ENCODE measurements at places on chromosomes 4 and X. TPM values are rescaled to one million over a fixed set of nuclear protein-coding genes. Genes with fewer than 3 reads are reported as not detected.
A peak's percentile ranks its signal among the peaks of the same experiment; 100 is the strongest.

- peak; percentile 3 for DNase-seq
Measured at GRCh38 chrX:87516717-87517121, 883 bp upstream of the KLHL4 start.

Gene PCGF3
- polyA plus RNA-seq, result 40.3 TPM

- no peak for DNase-seq
Measured at GRCh38 chr4:13215560-13215959, 268.6 kb downstream of the RAB28 start.

- no peak for DNase-seq
Measured at GRCh38 chr4:56910172-56910967, 2.7 kb downstream of the REST start.

- DNase-seq, result no peak
Measured at GRCh38 chrX:12866451-12867377, at the start of gene TLR7. TSS of gene TLR7 (plus strand) at chrX:12867072. CDS start at chrX:12867579, 507 bp downstream.

Gene CTAG2
- not detected for polyA plus RNA-seq

DNA sequence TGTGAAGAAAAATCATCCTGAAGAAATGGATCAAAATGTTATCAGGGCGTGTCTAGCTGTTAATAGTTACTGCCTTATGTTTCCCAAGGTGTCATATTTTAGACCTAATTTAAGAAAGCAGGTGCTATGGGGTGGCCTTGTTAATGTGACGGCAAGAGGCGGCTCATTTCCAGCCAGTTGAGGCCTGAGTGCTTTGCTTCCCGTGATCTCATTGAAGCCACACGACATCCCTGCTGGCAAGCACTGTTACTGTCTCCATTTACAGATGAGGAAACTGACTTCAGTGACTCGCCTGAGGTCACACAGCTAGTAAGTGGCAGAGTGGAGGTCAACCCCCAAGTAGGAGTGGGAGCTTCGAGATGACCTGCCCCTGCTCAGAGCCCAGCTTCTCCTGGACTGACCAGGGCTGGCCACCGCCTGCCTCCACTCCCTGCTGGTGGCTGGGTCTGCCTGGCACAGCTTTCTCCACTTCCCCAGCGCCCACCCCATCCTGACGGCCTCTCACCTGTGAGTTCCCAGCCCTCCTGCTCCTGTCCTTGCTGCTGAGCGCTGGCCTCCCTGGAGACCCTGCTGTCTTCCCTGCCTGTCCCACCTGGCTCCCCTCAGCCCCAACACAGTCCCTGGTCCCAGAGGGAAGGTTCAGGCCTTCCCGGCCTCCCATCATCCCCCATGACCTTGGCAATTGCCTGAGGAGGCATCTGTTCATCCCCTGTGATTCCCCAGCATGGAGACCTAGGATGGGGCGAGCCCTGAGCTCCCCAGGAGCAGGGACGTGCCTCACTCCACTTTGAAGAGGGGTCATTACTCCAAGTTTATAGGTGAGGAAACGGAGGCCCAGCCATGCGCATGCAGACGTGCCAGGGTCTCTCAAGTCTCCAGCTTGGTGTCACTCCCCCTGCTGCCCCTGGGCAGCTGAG lies 47.7 kb upstream of the SORCS2 start:
- DNase-seq, result no peak

GRCh38 chr4:158202481-158202880 lies 7.8 kb upstream of the TMEM144 start:
- no peak for DNase-seq

GRCh38 chrX:103376979-103377324 lies 614 bp downstream of the BEX3 start:
- DNase-seq, result peak; percentile 71

Gene TAF1
- polyA plus RNA-seq, result 30.9 TPM

GRCh38 chrX:45110494-45110893 lies 90.2 kb downstream of the DIPK2B start:
- peak; percentile 3 for DNase-seq

GRCh38 chr4:105630670-105631655 lies 77.5 kb downstream of the INTS12 start:
- DNase-seq, result no peak

DNA sequence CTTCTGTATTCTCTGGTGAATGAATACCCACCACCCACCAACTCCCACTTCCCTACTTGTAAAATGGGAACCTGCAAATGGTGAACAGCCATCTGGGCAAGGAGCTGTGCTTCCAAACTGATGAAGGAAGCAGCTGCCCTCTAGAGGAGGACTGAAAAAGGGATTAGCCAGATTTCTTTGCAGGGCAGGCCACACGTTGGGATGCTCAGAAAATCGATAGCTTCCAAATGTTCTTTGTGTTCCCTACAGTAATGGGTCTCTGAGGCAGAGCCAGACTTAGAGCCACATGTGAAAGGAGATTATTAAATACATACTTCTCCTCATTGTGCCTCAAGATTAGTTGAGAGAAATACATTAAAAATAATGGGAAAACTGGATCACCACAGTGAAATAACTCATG lies 39.3 kb upstream of the LPAR4 start:
- DNase-seq, result no peak

- DNase-seq, result no peak
Measured at GRCh38 chrX:1529756-1530155, 7.2 kb downstream of the P2RY8 start.

Gene SASH3
- polyA plus RNA-seq, result 2.5 TPM

DNA sequence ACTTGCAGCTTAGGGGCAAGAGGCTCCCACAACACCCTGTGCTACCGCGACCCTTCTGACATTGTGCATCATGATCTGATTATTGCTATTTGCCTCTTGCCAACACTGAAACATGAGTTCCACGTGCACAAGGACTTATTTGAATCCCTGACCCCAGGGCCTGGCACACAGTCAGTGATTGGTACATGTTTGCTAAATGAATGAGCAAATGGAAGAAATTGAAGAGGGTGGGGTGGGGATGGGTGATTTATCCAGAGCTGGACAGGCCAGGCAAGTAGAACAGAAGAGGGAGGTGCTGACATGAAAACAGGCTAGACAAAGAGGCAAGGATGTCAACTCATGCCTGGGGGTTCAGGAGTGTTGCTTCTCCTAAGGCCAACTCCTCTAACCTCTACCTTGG lies 24.9 kb upstream of the RPL39 start:
- DNase-seq, result no peak

GRCh38 chr4:17757621-17758020 lies 23.8 kb downstream of the FAM184B start:
- DNase-seq, result peak; percentile 15

Gene LPAR4
- polyA plus RNA-seq, result 53.3 TPM

Gene ANK2
- polyA plus RNA-seq, result 238 TPM

GRCh38 chr4:985123-985830 lies 1.6 kb upstream of the IDUA start:
- DNase-seq, result no peak

GRCh38 chr4:122423246-122423645 lies 33.3 kb downstream of the IL2 start:
- no peak for DNase-seq

Gene SSX3
- not detected for polyA plus RNA-seq

DNA sequence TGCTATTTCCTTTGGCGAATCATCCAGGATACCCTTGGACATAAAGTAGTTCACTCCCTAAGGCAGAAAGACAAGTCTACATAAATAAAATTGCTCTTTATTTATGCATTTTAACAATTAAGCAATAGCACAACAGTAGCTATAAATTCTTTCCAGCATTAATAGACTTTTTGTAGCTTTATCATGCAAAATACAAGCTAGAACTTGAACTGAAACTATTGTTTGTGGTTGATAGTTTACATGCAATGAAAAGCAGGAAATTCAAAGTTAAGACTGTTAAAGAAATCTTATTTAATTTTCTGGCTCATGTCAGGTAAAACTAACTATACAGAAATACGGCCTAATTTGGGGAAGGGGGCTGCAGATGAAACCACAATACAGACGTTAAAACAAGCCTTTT lies 42.3 kb downstream of the FBXO8 start:
- DNase-seq, result no peak

Gene MAGEA8
- polyA plus RNA-seq, result not detected

DNA sequence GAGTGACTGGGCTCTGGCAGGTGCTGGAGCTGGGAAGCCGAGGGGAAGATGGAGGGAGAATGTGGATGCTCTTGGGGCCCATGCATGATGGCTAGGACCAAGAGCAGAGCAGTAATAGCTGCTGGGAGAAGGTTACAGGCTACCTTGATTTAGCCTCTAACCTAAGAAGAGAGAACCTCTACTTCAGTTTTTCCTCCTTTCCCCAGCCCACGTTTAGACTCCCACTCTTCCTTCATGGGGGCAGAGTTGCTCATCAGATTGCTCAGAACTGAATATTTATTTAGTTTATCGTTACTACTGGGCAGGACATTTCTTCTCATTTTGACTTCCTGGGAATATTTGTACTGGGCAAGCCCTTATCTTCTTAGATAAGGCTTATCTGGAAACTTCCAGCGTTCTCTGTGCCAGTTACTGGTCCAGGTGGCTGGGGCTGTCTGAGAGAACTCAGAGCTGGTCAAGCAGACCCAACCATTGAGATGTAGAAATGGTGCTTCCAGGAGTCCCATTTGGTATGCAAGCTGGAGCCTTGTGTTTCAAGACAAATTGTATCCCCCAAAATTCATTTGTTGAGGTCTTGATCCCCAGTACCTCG lies 442.9 kb upstream of the BOD1L1 start:
- DNase-seq, result no peak

DNA sequence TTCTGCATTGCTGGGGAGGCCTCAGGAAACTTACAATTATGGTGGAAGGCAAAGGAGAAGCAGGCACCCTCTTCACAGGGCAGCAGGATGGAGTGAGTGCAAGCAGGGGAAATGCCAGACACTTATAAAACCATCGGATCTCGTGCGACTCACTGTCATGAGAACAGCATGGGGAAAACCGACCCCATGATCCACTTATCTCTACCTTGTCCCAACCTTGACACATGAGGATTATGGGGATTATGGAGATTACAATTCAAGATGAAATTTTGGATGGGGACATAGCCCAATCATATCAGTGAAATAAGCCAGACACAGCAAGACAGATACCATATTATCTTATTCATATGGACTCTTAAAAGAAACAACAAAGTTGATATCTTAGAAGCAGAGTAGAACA lies 134.9 kb downstream of the C4orf33 start:
- no peak for DNase-seq

- no peak for DNase-seq
Measured at GRCh38 chr4:39732728-39733127, 34.8 kb downstream of the UBE2K start.

DNA sequence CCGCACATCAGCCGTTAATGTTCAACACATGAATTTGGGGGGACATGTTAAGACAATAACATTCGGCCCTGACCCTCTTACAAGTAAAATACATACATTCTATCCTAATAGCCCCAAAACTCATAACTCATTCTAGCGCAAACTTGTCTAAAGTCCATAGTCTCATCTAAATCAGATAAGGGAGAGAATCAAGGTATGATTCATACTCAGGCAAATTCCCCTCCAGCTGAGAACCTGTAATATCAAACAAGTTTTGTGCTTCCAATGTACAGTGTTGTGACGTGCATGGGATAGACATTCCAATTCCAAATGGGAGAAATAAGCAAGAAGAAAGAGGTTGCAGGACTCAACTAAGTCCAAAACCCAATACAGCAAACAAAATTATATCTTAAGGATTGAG lies 69.0 kb downstream of the SERPINA7 start:
- DNase-seq, result no peak

DNA sequence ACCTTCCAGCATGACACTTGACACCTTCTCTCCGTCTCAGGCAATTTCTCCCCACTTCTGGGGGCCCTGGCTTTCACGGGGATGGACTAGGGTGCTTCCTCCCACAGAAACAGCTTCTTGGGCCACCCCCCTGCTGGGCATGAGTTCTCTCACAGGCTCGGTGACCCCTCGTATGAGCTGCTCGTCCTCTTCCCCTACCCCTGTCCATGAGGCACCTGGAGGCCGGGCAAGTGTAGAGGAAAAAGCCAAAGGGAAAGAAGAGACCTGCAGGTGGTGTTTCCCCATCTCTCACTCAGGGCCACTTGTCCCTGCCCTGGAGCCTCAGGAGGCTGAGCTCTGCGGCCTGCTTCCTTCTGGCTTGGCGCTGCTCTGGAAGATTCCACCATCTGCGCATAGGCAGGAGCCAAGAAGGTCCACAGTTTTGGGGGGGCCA lies 1.9 kb upstream of the RGS12 start:
- DNase-seq, result no peak

Gene CDS1
- 0.30 TPM for polyA plus RNA-seq

DNA sequence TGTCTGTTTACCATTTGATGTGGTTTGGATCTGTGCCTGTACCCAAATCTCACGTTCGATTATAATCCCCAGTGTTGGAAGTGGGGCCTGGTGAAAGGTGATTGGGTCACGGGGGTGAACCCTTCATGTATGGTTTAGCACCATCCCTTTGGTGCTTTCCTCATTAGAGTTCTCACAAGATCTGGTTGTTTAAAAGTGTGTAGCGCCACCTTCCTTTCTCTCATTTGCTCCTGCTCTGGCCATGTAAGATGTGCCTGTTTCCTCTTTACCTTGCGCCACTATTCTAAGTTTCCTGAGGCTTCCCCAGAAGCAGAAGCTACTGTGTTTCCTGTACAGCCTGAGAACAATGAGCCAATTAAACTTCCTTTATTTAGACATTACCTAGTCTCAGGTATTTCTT lies 610.7 kb upstream of the ADGRL3 start:
- DNase-seq, result no peak

Measured in muscle of back (tissue), 13 donors.